Foreskin fibroblast (primary cell): ENCODE measurements at places on chromosomes 1 and 21.

DNA sequence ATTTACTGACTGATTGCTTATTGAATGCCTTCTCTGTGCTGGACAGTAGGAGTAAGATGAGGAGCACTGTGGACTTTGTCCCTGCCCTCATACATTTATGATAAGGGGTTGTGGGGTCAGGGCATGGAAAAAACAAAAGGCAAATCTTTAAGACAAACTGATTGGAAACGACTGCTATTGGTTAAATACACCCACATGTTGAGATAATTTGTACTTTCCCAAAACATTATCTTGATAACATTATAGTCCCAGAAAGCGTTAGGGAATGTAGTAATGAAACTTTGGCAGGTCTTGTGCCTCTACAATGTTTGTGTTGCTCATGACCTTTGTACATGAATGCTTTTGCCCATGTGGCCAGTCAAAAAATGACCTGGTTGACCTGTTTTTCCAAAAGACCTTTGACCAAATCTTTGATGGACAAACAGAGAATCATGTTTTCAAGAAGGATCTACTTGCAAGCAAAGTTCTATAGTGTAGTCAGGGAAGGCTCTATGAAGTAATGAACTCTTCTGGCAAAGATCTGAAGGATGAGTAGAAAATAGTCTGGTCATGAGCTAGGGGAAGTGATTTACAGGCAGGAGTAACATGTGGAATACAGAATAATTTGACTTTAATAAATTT, 50.9 kb downstream of the LEPR start:
- DNase-seq = no peak

DNA sequence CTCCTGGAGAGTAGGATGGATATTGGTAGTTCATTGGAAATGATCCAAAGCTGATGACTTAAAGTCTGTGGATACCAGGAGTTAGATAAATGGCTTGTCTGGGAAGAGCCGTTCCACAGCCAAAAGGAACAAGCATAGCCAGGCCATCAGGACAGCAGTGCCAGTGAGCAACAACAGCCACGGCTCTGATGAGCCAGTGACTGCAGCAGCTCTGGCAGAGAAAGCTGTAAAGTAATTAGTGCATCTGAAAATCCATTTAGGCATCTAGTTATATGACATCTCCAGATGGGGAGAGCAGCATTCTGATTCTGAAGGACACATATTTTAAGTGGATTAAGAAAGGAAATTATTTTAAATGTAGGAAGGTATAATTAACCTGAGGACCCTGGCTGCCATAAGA, 256.2 kb upstream of the PLXNA2 start:
- DNase-seq = no peak

- DNase-seq = peak; percentile 67
These were observed 130.6 kb downstream of the URB2 start for GRCh38 chr1:229756666-229757065.

GRCh38 chr1:56426587-56427381, 152.6 kb downstream of the PLPP3 start:
- DNase-seq = no peak
